Activated CD4-positive, alpha-beta T cell treated with anti-CD3 and anti-CD28 coated beads, Interleukin-2, Interleukin-4, amounts not matched to agents 100 ng/mL and 50 ng/mL, durations not matched to agents 16 hours and 8 hours (primary cell): ENCODE measurements at places on chromosomes 2 and 18.

DNA sequence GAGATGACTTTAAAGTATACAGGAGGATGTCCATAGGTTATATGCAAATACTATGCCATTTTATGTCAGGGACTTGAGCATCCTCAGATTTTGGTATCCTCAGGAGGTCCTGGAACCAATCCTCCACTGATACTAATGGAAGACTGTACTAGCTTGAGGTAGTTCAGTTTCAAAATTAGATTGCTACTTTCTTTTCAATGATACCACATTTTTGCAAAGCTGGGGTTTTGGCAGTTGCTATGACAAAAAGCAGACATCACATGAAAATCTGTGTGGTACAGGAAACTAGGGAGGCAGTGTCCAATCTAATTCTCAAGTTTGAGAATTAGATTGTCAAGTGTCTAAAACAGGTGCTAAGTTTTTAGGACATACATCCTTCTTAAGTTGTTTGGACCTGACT lies 14.2 kb downstream of the EHBP1 start:
- DNase-seq, result no peak

GRCh38 chr2:240593026-240593702 lies 6.6 kb downstream of the CAPN10 start:
- DNase-seq, result no peak

DNA sequence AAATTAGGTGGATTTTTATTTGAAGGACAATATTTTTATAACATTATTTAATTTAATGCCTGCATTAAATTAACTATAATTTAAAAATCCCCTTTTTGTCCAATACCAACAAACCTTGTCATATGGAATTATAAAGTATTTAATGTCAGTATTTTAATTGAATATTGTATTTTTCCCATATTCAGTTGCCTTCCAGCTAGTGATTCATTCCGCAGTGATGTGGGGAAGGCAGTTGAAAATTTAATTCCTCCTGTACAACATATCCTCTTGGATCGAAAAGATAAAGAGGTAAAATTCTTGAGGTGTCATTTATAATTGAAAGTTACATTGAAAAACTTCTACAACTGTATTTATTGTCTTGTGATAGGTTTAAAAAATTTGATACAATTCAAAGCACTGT lies 40.4 kb downstream of the WDR7 start:
- no peak for DNase-seq

GRCh38 chr2:224031358-224031970 lies 7.6 kb downstream of the SERPINE2 start:
- no peak for DNase-seq
